ENCODE measurements at places on chromosomes 5 and 9.

DNA sequence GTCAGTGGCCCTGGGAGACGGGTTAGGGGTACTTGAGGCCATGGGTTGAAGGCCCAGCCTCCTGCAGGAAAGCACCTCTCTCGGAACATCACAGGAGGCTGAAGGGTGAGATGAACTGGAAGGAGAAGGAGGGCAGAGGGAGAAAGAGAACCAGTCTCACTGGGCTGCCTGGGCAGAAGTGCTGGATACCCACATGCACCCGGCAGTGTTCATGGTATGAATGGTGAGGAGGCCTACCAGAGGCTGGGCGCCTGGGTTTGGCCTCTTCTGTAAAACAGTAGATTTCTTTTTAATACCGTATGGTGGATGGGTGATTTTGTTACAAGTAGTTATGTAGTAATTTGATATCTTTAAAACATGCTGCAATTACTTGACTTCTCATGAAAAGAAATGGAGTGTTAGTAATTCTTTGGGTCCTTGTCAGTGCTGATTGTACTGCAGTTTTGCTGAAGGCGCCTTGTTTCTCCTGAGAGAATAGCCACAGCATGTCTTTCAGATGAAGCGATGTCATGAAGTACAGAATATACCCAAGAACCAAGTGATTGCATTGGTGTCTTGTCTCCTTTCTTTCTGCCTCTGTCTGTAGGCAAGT, 258.6 kb downstream of the FANCC start:
- no peak for DNase-seq

- DNase-seq = no peak
Observed at GRCh38 chr9:91433180-91433579, 9.5 kb upstream of the NFIL3 start.

DNA sequence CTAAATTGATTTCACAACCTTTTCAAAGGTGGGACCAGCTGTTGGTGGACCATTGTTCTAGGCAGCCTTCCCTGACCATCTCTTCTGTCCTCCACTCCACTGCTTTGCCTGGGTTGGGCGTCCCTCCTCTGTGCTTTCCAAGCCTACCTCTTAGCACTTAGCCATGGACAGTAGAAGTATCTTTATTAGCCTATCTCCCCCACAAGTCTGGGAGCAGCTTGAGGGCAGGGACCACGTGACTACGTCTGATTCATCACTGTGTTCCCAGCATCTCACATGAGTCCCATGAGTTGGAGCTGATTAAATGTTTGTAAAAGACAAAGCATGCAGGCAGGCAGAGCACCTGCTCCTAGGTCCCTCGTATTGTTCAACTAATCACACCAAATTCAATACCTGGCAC, 20.9 kb downstream of the MORN5 start:
- no peak for DNase-seq

DNA sequence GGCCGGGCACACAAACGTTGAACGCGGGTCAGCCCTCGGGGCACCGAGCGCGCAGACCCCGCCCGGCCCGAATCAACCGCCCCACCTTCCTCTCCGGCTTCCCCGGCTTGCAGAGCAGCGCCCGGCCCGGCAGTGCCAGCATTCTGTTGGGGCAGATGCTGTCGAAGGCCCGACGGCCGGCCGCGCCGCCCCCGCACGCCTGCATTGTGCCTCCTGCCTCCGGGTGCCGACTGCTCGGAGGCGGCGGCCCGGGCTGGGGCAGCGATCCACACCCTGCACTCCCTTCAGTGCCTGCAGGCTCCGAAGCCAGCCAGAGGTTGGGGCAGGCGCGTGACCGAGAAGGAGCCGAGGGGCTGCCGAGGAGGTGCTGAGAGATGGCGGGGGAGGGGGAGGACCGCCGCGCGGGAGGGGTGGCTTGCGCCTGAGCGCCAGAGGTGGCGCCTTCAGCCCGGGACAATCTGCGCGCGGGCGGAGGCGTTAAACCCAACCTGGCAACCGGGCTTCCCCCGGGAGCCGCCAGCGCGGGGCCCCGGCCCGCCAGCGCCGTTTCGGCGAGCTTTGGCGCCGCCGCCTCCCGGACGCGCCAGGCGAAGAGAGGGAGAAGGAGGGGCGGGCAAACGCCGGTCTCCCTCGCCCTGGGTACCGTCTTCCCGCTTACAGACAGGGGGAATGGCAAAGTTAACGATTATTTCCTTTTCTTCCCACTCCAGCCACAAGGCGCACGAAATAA, at the start of gene MCIDAS:
Gene MCIDAS (minus strand): TSS at position 382 of the 730 bp plus-strand sequence. CDS start 177 bp downstream, at position 205.
- DNase-seq = peak; percentile 69

- DNase-seq = no peak
Observed at GRCh38 chr9:127640908-127641545, 28.9 kb downstream of the STXBP1 start.

DNA sequence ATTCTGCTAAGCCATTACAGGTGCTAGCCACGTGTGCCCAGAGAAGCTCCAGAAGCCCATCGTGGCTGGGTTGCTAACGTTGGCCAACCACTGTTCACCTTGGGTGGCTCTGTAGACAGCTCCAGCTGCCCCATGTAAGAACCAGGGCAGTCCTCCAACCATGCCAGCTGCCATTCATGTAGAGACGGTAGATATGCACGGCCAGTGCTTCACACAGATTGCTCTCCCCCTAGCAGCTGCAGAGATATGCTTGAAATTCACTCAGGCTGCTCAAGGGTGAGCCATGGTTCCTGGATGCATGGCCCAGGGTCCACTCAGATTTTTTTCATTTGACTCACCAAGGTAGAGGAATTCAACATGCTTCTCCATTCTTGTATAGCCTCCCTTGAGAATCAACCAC, 31.0 kb downstream of the GADD45G start:
- no peak for DNase-seq

DNA sequence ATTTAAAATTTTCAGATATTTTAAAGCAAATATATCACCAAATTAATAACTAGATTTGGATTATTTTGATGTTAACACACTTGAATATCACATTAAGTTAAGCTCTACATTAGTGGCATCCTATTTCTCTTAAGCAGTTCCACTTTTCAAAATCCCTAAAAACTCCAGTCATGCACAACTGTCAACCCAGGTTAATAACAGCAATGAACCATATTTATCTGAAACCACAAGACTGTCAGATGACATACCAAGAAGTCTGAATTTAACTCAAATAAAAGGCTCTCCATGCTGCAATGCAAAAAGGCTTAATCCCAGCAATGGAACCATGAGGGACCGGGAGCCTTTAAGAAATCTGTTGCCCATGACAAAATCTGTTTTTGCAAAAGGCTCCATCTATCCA, 27.5 kb downstream of the FNIP1 start:
- no peak for DNase-seq

DNA sequence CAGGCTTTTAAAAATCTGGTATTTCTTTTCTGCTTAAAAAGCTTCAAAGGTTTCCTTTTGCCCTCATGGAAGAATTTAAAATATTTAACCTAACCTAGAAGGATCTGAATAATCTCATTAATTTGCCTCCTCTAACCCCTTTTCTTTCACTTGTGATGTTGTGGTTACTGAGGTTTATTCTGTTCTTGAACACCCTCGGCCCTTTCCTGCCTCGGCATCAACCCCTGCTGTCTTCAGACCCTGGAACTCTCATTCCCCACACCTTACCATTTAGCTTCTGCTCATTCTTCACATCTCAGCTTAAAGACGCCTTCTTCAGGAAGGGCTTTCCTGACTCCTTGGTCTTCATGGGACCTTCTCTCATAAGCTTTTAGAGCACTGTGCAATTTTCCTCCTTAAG, 131.4 kb upstream of the MAN2A1 start:
- DNase-seq = no peak

GRCh38 chr5:135491038-135491551, 38.9 kb upstream of the TIFAB start:
- DNase-seq = no peak

DNA sequence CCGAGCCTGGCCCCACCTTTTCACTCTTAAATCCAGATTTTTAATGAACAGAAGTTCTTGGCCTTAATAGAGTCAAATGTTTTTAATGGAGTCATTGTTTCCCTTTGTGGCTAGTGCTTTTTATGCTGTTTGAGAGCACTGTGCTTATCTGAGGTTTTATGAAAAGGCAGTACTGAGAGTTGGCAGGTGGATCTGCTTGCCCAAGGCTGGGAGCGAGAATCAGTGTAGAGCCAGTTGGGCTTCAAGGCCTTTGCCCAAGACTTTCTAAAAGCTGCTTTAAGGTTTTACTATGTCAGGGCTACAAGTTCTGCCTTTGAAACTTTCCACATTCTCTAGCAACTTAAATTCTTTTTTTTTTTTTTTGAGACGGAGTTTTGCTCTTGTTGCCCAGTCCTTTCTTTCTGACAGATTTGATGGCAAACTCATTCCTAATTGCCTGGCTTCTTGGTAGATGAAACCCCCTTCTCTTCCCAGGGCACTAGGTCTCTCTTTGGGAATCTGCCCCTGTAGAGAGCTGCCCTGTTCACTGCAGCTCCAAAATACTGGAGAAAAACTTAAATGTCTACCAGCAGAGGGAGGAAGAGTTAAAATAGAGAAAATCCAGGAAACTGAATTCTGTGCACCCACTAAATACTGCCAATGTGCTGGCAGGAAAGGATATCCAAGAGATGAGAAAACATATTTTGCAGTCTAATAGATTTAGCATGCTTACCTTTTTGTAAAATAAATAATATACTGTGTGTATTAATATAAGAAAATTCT, 36.9 kb upstream of the CDK20 start:
- DNase-seq = no peak

GRCh38 chr9:6897207-6897822, 139.5 kb downstream of the KDM4C start:
- DNase-seq = no peak

DNA sequence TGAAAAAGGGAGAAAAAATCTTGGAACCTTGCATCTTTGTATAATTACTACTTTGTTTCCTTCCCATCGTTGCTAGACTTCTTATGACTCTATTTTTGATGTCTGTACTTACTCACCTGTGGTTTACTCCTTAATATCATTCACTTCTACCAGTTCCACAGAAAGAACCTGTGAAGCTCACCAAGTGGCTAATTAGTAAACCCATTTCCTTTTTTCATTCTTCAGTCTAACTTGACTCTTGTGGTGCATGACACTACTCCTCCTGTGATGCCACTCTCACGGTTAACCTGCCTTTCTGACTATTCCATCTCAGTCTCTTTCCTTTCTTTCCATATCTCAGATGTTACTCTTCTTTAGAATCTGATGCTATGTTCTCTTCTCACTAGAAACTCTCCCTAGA, 14.6 kb downstream of the RECK start:
- DNase-seq = no peak

- no peak for DNase-seq
Observed at GRCh38 chr5:111261610-111262009, 37.4 kb downstream of the CAMK4 start.

DNA sequence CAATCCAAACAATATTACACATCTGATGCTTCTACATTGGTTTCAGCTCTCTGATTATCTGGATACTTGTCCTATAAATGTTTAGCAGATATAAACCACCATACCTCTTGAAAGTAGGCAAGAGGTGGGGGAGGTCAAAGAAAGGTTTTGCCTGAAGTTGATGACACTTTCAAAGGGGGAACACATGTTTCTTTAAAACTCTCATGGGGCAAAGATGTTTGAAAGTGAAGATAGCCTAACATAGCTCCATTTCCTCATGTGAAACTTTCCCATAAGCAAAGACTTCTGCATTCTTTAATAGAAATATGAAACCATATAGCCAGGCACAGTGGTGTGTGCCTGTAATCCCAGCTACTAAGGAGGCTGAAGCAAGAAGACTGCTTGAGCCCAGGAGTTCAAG, 62.1 kb downstream of the CETN3 start:
- DNase-seq = no peak

DNA sequence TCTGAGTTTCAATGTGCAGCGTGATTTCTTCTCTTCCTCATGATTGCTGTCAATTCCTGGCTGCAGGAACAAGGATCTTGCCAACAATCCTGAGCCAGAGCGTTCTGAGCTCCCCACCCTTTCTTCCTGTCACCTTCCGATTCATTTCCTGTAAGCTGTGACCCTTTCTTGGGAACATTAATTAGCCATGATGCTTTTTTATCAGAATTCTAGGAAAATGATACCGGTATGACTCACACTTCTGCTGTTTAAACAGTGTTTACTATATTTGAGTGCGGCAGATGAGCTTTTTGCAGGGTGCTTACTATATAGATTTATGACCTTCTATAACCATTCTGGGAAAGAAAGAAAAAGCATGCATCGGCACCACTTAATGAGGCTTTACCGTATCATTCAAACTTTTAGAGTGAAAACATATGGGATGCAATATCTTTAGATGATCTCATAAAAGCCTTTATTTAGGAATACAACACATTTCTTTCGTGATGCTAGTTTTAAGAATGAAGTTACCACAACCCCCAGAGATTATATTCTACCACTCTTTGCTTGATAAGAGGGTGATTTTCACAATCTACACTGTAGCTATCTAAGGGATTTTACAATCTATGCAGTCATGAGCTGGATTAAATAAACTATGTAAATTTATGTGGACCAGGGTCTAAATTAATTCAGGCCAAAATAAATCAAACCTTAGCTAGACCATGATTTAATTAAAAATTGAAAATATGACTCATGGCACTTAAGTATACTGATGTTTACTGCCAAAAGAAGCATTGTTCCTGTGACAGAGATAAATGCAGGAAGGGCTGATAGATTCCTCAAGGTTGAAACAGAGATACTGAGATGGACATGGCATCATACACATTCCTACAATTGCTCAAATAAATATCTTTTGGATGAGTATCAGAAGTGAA, 38.0 kb upstream of the OSMR start:
- DNase-seq = no peak

- no peak for DNase-seq
Observed at GRCh38 chr5:118068886-118069285, 919.5 kb downstream of the DTWD2 start.

DNA sequence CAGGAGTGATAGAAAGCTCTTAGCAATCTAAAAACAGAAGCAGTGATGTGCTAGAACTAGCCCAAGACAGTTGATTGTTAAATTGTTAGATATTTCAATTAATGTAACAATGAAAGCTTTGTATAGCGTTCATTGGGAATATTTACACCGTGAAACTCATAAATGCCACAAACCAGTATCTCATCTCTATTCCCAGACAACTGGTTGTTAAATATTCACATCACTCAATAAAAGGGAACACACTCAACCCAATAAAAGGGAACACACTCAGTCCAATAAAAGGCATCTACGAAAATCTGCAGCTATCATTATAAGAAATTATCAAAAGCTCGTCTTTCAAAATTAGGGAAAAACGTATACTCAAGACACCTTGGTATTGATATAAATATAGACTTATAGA, 270.9 kb downstream of the CYLC2 start:
- no peak for DNase-seq

- DNase-seq = no peak
Observed at GRCh38 chr9:3528451-3528850, 2.6 kb upstream of the RFX3 start.

DNA sequence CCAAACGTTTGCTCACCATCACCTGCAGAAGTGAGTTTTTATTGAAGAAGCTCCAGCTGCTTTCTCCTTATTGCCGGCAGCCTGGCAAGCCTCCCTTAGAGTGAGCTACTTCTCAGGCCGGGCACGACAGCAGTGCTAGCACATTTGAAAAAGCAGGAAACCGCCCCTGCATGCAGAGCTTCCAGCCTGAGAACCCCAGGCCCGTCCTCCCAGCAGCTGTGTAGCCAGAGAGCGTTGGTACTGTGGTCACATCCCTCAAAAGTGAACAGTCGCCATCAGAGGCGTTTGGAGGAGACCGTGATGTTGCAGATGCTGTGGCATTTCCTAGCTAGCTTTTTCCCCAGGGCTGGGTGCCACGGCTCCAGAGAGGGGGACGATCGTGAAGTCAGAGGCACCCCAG, 23.5 kb downstream of the SLC25A25 start:
- DNase-seq = no peak

All from right lobe of liver (tissue), 6 donors.